ENCODE measurements at places on chromosomes 11 and 22.

GRCh38 chr11:19703211-19703610 is 9.4 kb upstream of the NAV2 start:
- DNase-seq = no peak

DNA sequence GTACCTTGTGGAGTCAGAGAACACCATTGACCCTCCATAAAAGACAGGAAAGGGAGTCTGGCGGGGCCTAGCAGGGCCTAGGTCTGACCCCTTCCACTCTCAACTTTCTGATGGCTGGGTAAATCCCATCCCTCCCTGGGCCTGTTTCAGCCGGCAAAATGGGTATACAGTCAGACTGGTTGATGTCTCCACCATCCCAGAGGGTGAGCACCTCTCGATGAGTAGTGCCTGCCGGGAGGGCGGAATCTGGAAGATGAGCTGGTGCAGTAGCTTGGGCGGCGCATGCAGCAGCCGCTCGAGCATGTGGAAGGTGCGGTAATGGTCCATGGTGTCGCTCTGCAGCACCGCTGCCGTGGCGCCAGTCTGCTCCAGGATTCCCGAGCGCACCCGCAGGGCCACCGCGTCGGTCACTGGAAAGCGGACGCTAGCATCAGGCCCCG is 528 bp downstream of the FIBP start:
- DNase-seq = no peak

- DNase-seq = peak; percentile 83
These were observed 585 bp upstream of the NEAT1 start for GRCh38 chr11:65421794-65422632.

- no peak for DNase-seq
These were observed 8.8 kb downstream of the ZW10 start for GRCh38 chr11:113764527-113765219.
